ENCODE measurements at places on chromosomes 1 and 21.

GRCh38 chr1:93007941-93008577, 46.8 kb upstream of the DIPK1A start:
- DNase-seq: no peak

DNA sequence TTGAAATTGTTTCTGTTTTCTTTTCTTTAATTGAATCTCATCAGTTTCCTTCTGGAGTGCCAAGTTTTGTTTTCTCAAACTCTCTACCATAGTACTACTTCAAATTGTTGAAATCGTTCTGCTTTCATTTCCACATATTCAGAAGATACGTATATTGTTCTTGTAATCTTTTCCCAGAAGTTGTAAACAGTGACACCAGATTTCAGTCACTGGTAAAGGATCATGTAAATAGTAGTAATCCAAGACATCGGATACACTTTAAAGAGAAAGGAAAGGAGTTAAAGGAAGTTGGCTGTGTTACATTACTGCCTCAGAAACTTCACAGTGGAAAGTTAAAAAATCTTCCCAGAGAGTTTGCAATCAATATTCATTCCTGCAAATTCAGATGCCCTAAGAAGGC, 67.5 kb downstream of the RGL1 start:
- DNase-seq: no peak

GRCh38 chr1:26477446-26478152, 5.4 kb downstream of the HMGN2 start:
- no peak for DNase-seq

DNA sequence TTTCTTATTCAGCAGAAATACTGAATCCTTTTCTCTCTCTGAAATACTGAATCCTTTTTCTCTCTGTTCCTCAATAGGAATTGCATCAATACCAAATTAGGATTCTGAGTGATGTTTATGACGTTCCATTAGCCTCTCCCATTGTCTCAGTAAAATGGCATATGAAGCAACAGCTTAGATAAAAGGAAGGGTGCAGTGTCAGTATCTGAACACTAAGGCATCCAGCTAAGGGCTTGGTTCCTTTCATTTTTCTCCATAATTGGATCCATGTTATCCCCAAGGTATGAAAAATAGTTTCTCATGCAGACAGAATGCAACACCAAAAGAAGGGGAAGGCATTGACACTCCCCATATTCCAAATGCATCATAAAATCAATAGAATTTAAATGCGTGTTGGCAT, 61.5 kb upstream of the RAVER2 start:
- no peak for DNase-seq

GRCh38 chr1:197470330-197470729, 202.3 kb downstream of the CRB1 start:
- no peak for DNase-seq
